Stimulated activated CD4-positive, alpha-beta T cell treated with anti-CD3 and anti-CD28 coated beads, TNF-alpha, amount 100 ng/mL, for 24 hours (primary cell): ENCODE measurements at places on chromosomes 6 and 20.

DNA sequence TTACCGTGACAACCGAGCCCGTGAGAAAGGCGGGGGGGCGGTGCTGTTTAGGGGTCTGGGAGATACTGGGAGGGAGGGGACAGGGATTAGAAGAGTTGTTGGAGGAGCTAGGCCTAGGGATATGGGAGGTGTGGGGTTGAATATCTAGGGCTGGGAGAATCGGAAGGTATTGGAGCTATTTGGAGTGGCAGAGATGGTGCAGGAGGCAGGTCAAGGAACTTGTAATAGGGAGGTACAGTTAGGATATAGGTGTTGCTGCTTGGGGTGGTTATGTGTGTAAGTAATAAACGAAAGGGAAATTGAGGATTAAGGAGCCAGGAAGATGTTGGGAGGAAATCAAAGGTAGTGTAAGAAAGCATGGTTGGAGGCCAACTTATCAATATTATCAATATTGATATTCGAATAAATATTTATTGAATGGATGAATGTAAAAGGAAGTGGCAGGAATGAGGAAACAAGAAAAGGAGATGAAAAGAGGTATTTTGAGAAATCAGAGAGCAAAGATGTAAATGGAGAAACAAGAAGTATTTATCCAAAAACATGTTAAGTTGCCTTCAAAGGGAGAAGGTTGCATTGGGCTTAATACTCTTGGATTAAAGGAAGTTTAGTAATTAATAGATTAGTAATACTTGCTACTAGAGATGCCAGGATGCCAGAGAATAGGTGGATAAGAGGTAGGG is 602 bp downstream of the PPP1R11 start:
- no peak for DNase-seq

DNA sequence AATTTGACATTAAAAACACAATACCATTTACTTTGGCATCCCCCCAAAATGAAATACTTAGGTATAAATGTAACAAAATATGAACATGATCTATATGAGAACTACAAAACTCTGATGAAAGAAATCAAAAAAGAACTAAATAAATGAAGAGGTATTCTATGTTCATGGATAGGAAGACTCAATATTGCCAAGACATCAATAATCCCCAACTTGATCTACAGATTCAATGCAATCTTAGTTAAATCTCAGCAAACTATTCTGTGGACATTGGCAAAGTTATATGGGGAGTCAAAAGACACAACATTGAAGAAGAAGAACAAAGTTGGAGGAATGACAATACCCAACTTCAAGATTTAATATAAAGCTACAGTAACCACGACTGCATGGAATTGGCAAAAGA is 145.2 kb upstream of the HEY2 start:
- DNase-seq, result no peak

DNA sequence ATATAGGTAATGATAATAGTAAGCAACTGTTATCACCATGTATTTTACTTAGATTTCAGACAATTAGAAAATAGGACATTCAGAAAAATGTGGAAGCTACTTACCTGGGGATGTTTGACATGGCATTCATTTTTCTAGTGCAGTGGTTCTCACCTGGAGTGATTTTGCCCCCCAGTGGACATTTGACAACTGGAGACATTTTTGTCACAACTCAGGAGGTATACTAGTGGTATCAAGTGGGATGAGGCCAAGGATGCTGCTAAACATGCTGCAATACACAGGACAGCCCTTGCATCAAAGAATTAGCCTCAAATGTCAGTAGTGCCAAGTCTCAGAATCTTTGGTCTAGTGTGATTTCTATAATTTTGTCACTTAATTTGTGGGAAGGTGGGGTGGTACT is 36.1 kb downstream of the NUS1 start:
- no peak for DNase-seq

DNA sequence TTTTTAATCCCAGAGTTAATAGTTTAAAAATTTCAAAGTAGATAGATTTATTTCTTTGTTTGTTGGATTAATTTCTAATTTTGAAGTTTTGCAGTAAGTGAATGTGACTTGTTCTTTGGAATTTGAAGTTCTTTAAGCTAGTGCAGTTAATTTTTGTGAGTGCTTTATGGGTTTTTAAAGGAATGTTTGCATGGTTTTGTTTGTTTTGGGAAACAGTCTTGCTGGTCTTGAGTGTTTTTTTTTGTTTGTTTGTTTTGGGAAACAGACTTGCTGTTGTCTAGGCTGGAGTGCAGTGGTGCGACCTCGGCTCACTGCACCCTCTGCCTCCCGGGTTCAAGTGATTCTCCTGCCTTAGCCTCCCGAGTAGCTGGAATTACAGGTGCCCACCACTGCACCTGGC is 9.5 kb downstream of the PANK2 start:
- DNase-seq, result no peak
